ENCODE measurements at places on chromosomes 1 and 21. TPM values are rescaled to one million over a fixed set of nuclear protein-coding genes. Genes with fewer than 3 reads are reported as not detected.

Gene PRELP
- total RNA-seq, result 0.09 TPM

Gene TMPRSS15
- total RNA-seq, result under 0.01 TPM

Gene RGS5
- 9.2 TPM for total RNA-seq

Gene GABRD
- total RNA-seq, result 0.14 TPM

Gene SLFNL1
- total RNA-seq, result 0.19 TPM

Gene PRAMEF33
- 0.05 TPM for total RNA-seq

Gene TTC4
- total RNA-seq, result 19.9 TPM

Gene ZNF695
- 3.0 TPM for total RNA-seq

Gene LCE1E
- not detected for total RNA-seq

Gene IFI16
- total RNA-seq, result 204 TPM

Gene CACNA1S
- total RNA-seq, result 0.09 TPM

Gene ST6GALNAC3
- 1.8 TPM for total RNA-seq

Gene CA14
- 0.09 TPM for total RNA-seq

Gene ZNF648
- total RNA-seq, result under 0.01 TPM

Gene METTL25B
- 10.7 TPM for total RNA-seq

Gene OR2L5
- total RNA-seq, result 0.05 TPM

Gene ANGPTL3
- total RNA-seq, result not detected

Gene PTGFR
- total RNA-seq, result 0.14 TPM

Gene SYT14
- total RNA-seq, result 0.05 TPM

Gene C1orf210
- 0.66 TPM for total RNA-seq

Gene AVPR1B
- 0.09 TPM for total RNA-seq

Gene ACTN2
- total RNA-seq, result 0.38 TPM

Gene WDR64
- 0.14 TPM for total RNA-seq

Gene UBL4B
- not detected for total RNA-seq

Gene ROR1
- 5.2 TPM for total RNA-seq

Data from thymus (tissue), 14 donors.